ENCODE measurements at places on chromosomes 3 and 15.

DNA sequence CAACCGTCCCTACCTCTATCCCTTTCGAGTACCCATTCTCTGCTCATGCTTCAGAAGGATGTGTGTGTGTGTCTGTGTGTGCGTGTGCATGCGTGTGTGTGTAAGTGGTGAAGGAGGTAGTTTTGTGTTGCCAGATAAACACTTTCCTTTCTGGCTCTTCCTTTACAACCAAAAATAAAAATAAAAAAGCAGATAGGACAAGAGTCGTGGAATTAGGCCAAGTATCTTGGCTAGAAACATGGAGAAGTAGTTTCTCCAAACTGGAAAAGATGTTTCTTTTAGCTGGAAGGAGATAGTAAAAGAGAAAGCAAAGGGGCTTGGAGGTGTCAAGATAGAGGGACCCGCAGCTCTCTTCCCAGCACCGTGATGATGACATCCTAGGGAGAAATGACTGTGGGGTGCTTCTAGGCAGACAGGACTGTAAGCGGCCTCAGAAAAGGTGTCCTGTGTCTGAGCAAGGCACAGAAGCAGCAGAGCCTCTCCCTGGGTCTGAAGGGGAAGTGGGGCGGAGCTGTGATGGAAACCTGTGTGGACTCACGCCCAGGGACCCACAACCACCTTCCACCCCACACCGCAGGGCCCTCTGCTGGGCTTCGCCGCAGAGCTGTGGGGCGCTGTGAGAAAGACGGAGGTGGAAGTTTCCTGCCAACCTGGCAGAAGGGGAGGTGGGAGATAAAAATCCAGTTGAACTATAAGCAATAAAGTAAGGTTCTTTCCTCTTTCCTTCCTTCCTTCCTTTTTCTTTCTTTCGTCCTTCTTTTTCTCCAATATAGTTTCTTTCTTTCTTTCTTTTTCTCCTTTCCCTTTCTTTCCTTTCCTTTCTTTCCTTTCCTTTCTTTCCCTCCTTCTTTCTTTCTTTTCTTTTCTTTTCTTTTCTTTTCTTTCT is 35.3 kb downstream of the MUC20 start:
- DNase-seq, result no peak

DNA sequence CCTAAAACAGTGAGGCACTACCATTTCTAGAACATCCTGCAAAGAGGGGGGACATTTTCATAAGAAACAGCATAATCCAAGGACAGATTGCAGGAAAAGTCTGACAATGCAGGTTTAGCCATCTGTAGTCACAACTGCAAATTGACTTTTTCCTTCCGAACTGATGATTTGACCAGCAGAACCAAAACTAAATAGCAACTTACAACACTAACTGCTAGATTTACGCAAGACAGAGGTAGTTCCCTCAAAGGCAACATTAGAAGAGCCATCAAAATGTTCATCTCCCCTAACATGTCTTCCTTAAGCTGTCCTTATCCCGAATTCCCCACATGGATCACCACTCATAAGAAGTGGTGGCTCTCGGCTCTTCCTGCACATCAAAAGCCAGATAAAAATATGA is 129.6 kb downstream of the GADL1 start:
- DNase-seq, result no peak

DNA sequence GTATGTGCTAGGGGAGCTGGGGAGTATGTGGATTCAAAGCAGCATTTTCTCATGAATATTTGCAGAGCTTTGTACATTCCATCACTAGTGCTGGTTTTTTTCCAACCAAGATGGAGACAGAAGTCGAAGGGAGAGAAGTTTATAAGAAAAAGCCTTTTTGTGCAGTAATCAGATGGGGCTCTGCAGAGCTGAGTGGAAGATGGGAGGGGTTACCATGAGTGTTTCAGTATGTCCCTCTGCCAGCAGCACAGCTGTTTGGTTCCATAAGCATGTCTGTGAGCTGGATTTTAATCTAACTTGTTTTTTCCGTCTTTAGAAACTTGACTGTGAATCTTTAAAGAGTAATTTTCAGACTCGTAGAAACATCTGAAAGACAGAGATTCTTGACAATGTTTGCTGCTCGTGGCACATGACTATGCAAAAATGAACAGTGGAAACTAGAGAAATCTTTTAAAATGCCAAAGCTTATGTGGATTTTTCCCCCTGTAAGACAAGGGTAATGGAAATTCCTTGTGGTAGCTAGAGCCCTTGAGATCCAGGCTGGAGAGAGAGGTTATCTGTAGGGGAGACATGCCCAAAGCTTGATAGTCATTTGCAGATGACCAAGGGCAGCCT is 20.3 kb downstream of the STARD9 start:
- peak; percentile 93 for DNase-seq

GRCh38 chr3:105356396-105356795 is 10.3 kb upstream of the ALCAM start:
- DNase-seq, result no peak
